ENCODE measurements at places on chromosomes 11 and 22.

DNA sequence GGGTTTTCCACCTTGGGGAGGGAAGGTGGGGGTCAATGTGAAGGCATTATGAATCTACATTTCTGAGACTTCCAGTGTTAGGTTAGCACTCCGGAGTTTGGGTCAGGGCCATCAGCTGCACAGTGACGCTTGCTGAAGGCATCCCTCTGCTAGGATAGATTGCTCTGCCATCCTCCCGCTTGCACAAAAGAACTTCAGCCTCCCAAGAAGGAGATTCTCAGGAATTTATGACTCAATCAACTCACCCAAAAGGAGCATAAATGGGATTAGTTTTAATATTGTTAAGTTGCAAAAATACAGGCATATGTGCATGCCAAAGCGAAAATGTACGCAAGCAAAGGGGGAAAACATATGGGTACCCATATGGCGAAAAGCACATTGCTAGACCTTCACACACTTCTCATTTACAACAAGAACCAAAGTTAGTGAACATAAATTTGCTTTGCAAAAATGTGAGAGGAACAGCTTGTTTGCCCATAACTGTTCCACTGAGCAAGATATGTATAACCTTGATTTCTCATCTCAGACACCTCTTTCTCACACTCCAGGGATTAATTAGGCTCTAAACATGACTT lies 1013.0 kb downstream of the OPCML start:
- DNase-seq, result no peak

DNA sequence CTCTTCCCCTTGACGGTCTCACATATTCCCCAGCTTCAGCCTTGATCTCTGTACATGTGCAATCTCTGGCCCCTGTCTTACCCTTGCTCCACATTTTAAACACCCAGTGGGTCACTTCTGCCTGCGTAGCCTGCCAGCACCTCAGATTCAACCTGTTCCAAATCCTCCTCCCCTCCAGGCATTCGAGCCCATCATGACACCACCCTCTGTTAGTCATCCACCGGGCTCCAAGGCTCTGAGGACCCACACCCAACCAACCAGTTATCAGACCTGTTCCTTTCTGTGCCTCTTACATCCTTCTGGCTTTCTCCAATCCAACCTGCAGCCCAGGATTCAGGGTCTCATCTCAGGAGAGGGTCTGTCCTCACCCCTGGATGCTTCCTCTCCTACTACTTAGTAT lies 119.8 kb upstream of the TBCEL start:
- no peak for DNase-seq

DNA sequence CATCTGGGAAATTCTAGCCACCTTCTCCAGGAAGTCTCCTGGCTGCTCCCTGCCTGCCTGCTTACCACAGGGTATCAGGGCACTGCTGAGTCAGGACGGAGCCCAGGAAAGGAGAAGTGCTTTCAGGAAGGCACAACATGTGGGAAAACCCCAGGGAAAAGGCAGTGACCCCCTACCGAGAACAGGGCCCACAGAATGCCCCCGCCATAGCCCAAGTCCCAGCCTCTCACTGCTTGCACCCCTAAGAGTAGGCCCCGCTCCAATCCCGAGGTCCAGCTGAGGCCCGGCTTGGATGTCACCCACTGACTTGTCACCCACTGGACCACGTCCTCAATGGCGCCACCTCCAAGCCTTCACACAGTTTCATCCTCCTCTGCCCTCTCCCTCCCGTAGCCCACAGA lies 34.1 kb downstream of the ARAP1 start:
- no peak for DNase-seq

- DNase-seq, result no peak
These were observed 23.0 kb upstream of the ZDHHC13 start for GRCh38 chr11:19093976-19094375.

- DNase-seq, result no peak
These were observed 21.6 kb downstream of the BRSK2 start for GRCh38 chr11:1411301-1411700.

DNA sequence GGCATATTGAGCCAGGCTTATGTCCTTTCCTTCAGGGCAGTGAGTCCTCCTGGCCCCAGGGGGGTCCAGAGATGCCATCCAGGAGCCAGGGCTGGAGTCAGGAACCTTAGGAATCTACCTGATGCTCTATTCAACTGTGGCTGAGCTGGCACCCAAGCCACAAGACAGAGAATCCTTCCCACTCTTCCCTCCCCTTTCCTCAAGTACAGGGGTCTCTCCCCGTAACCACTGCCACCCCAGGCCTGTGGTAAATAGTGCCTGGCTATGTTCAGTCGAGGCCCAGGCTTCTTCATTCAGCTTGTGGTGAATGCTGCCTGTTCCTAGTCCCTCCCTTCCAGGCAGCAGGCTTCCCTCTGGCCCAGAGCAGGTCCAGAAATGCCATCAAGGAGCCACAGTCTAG lies 45.5 kb upstream of the THY1 start:
- no peak for DNase-seq

GRCh38 chr11:63939397-63939891 lies 642 bp downstream of the NAA40 start:
- DNase-seq, result no peak

GRCh38 chr22:37328017-37328416 lies 45.7 kb downstream of the CYTH4 start:
- DNase-seq, result no peak
